Lower lobe of right lung (tissue), 2 donors: ENCODE measurements at places on chromosomes 7 and 10. TPM values are rescaled to one million over a fixed set of nuclear protein-coding genes. Genes with fewer than 3 reads are reported as not detected.
A peak's percentile ranks its signal among the peaks of the same experiment; 100 is the strongest.

DNA sequence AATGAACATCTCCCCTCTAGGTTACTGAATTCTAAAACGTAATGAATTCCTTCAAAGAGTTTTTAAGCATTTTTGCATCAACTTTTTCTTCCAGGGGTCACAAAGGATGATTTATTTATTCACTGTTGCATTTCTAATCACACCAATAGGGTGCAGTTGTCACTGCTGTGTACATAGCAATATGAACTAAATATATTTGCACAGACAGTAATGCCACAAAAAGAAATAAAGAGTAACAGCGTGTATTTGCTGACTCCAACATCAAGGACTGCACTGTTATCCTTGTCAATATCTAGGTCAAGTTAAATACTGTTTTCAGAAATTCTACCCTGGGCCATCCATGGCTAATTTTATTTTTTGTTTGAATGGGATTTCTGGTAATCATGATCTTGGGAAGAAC lies 138.0 kb downstream of the FRMD4A start:
- DNase-seq, result no peak

DNA sequence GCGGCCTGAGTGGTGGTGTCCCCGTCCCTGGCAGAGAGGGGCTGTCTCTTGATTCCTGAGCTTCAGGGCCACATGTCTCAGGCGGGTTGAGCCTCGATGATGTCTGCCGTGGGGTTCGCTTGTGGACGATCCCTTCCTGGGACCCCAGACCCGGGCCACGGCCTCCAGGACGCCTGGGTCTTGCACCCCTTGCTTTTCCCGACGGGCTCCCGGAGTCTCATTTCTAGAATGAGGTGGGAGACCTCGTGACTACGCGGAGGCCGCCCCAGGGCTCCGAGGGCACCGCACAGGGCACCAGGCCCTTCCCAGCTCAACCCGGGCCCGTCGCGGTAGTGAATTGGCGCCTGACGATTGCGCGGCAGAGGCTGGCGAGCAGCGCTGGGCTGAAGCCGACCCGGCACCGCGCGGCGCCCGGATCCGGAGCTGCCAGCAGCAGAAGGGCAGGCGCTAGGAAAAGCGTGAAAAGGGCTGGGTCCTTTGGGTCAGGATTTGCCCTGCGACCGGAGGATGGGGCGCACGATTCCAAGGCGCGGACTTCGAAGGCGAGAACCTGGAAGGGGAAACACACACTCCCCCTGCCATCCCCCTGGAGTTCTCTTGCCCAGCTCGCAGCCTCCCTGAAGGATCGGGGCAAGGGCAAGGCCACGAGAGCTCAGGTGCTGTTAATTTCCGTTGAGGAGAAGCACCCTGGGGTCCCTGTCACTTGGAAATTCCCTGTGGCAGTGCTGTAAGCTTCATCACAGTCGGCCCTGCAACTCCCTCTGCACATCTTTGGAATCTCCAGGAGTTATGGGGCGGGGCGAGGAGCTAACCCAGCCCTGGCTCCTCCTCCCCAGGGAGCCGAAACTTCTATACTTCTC lies 15.5 kb downstream of the TLX1 start:
- no peak for DNase-seq

GRCh38 chr10:24007359-24007758 lies 201.6 kb upstream of the KIAA1217 start:
- DNase-seq, result no peak

GRCh38 chr7:1059200-1060091 lies 15.1 kb downstream of the GPR146 start:
- peak; percentile 83 for DNase-seq

GRCh38 chr7:115232041-115232440 lies 310.1 kb downstream of the MDFIC start:
- DNase-seq, result no peak

DNA sequence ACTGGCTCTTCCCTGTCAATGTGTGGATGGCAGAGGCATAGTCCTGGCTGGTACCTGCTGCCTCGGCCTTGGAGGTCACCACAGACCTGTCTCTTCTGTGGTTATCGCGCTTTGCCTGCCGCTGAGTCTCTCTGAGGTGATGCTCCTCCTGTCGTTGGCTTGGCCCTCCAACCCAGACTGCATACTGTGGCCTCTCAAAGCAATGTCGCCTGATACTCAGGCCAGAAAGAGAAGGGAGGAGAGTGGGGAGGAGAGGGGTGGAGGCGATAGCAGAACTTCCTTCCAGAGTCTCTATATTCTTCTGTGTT lies 133.2 kb upstream of the KCNMA1 start:
- DNase-seq, result no peak

The TSPAN33 gene
- 9.5 TPM for total RNA-seq

The RPS24 gene
- 1,077 TPM for total RNA-seq
